ENCODE measurements at places on chromosomes 16 and 17.
A peak's percentile ranks its signal among the peaks of the same experiment; 100 is the strongest.

DNA sequence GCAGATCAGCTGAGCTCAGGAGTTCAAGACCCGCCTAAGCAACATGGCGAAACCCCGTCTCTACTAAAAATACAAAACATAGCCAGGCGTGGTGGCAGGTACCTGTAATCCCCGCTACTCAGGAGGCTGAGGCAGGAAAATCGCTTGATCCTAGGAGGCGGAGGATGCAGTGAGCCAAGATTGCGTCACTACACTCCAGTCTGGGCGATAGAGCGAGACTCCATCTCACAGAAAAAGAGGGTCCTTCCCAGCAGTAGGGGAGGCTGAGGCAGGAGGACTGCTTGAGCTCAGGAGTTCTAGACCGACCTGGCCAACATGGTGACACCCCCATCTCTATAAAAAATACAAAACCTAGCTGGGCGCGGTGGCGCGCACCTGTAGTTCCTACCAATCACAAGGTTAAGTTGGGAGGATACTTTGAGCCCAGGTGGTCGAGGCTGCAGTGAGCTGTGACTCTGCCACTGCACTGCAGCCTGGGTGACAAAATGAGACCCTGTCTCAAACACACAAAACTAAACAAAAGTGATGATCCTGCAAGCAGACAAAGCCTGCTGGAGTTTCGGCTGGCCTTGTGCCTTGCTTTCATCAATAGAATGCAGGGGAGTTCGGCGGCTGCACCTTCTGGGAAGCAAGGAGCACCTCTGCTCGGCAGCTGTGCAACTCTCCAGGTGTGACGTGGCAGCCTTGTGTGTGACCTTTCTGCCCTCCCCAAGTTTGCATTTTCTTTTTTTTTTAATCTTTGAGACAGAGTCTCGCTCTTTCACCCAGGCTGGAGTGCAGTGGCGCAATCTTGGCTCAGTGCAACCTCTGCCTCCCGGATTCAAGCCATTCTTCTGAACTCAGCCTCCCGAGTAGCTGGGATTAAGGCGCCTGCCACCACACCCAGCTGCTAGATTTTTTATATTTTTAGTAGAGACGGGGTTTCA, 12.4 kb upstream of the YWHAE start:
- no peak for DNase-seq

GRCh38 chr16:84862804-84863480, 43.2 kb downstream of the CRISPLD2 start:
- DNase-seq = no peak

GRCh38 chr17:5236938-5237540, 2.4 kb upstream of the SCIMP start:
- no peak for DNase-seq

- DNase-seq = no peak
Observed at GRCh38 chr16:51290442-51291285, 139.6 kb upstream of the SALL1 start.

DNA sequence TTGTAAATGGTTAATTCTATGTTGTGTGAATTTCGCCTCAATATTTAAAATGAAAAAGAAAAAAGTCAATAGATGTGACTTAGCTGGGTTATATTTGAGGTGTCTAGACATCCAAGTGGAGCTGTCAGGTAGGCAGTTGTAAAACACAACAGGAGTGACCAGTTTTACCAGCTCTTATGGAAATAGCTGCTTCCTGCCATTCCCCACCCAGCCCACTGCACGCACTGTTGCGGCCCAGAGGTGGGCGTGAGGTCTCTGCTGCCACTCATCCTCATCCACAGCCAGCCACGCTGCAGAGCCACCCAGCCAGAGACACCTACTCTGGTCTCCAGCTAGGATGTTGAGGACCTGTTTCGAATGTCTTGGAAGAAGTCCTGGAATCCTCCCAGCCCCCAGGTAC, 3.4 kb upstream of the CARD14 start:
- no peak for DNase-seq

- no peak for DNase-seq
Observed at GRCh38 chr17:47301161-47301560, 22.6 kb upstream of the EFCAB13 start.

DNA sequence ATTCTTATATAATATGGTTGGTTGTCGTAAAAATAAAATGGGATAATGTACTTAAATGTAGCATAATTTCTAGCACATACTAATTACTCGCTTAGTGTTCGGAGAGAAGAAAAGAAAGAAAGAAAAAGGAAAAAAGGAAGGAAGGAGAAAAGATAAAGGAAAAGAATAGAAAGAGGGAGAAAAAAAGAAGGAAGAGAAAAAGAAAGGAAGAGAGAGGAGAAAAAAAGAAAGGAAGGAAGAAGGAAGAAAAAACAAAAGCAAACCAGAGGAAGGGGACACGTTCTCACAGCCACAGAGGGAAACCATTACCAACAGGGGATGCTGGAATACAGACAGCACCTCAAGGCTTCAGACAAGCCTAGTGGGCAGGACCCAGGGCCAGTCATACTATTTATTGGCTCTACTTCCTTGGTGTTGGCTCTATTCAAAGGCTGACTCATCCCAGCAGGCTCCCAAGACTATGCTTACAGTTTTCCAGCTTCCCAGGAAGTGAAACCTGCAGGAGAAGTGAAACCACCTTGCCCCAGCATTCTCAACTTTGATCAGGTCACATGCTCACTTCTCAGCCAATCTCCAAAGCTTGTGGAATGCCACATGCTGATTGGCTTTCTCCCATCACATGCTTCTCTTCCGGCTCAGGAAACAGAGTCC, 273.5 kb upstream of the IRX5 start:
- DNase-seq = no peak

GRCh38 chr16:46991729-46992704, 18.5 kb upstream of the DNAJA2 start:
- no peak for DNase-seq

DNA sequence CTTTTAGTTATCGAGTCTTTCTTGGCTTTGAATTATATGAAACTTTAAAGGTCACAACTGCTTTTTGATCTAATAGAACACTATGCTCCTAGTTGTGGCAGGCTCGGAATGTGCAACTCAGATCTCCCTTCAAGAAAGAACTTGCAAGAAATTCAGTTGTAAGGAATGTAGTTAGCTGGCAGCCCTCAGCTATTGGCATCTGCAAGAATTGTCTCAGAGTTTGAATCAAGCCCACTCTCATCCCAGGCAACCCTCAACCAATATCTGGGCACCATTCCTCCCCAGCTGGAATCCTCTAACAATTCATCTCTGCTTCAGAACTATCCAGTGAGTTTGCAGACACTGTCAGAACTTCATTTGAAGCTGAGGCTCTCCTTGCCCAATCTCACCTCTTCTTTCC, 447.2 kb downstream of the KIF2B start:
- no peak for DNase-seq

DNA sequence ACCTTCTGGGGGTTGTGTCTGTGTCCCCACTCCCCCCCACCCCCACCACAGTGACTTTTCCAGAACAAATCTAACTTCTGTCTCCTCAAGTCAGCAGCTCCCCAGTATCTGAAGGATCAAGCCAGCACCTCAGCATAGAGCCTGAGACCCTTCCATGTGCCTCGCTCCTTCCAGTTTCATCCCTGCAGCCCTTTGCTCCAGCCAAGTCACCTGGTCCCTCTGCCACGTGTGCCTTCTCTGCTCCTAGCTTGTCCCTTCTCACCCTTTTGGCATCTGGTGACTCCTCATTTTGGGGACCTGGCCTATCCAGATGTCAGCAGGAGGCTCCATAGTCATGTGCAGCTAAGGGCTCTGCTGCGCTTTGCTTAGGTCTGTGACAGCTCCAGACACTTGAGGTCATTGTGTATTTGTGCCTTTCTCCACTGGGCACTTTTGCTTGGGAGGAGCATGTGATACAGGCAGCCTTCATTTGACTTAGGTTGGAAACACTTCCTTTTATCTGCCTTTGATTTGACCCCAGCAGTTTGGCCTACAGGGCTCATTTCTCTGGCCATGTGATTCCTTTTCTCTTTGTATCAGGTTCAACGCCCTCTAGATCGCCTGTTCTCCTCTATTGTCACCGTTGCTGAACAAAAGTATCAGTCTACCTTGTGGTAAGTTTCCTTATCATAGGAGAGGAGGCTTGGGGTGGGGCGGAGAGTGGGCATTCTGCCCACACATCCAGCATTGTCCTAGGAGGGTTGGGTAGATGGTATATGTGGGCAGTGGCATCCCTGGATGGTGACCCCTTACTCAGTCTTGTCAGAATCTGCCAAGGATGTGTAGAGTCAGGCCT, 7.1 kb upstream of the NFATC3 start:
- DNase-seq = no peak

DNA sequence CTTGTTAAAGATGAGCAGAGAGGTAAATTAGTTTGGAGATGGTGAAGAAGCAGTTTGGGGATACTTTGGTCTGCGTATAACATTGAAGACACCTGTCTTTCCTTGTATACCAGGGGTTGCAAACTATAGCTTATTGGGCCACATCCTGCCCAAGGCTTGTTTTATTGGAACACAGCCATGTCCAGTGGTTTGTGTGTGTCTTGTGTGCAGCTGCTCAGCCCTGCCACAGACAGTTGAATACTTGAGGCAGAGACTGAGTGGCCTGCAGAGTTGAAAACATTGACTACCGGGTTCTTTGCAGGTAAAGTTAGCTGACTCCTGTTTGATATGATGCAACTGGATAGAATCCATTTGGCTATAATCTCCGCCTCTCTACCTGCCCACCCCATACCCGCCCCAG, 224.4 kb downstream of the PRKCA start:
- no peak for DNase-seq

DNA sequence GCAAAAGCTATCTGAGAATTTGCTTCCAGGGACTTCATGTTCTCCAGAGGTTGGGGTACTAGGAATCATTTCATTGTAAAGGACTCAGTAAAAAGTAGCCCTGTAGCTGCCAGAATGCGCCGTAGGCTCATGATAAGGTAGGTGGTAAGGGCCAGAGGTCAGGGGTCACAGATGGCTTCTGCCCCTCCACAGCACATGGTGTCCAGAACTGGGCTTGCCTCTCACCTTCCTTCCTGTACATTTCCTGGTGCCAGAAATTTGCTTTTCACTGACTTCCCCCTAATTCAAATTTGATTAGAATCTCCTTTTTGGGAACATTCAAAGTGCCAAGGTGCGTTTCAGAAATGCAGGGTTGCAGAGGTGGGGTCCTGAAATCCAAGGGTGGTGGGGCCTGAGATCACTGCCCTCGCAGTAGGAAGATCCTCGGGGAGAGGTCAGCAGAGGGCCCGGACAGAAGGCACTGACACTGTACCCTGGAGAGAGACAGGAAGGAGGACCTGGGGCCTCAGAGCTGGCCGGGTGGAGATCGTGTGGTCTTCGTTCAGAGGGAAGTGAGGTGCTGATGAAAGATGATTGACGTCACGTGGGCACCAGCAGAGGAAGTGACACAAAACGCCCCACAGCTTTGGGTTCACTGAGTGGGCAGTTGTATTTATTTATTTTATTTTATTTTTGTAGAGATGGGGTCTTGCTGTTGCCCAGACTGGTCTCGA, 25.5 kb upstream of the METRNL start:
- DNase-seq = peak; percentile 44

DNA sequence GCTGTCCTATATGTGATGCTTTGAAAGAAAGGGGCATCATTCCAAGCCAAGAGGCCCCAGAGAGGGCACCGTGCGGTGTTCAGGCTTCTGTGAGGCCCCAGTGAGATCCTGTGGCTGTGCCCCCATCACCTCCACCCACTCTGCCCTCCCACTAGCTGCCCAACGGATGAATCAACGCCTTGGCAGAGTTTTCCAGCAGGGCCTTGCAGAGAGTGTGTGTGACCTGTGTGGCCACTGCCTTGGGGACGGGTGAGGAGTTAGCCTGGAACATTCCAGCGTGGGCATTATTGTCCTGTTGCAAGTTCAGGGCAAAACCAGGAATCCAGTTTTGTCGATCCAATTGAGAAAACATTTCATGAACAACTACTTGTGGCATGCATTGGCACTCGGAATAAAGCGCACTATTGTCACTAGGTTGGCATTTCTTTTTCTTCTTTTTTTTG, 53.7 kb downstream of the SF3B3 start:
- no peak for DNase-seq

DNA sequence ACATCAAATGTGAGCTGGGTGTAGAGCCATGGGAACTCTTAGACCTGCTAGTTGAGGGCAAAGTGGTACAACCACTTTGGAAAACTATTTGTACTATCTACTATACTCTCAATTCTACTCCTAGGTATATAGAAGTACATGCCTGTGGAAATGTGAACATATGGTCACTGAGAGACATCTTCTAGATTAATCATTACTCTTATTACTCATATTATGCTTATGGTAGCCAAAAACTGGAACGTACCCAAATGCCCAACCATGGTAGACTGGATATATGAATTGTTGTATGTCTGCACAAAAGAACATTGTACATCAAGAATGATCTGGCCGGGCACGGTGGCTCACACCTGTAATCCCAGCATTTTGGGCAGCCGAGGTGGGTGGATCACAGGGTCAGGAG, 2.7 kb downstream of the WDR45B start:
- DNase-seq = no peak

GRCh38 chr16:5393070-5393469, 295.5 kb upstream of the EEF2KMT start:
- no peak for DNase-seq

DNA sequence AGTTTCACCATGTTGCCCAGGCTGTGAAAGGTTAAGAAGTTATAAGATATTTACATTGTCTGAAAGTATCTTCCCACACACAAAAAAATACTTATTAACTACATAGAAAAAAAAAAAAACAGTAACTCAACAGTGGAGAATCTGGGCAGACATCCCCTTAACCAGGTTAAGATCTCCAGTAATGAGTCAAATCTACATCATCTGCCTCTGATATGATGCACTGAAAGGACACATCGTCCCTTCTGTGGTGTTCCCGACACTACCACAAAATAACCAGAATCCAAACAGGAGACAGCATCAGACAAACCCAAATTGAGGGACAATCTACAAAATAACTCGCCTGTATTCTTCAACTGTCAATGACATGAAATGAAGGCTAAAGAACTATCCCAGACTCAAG, 40.0 kb downstream of the CMTM4 start:
- DNase-seq = no peak

DNA sequence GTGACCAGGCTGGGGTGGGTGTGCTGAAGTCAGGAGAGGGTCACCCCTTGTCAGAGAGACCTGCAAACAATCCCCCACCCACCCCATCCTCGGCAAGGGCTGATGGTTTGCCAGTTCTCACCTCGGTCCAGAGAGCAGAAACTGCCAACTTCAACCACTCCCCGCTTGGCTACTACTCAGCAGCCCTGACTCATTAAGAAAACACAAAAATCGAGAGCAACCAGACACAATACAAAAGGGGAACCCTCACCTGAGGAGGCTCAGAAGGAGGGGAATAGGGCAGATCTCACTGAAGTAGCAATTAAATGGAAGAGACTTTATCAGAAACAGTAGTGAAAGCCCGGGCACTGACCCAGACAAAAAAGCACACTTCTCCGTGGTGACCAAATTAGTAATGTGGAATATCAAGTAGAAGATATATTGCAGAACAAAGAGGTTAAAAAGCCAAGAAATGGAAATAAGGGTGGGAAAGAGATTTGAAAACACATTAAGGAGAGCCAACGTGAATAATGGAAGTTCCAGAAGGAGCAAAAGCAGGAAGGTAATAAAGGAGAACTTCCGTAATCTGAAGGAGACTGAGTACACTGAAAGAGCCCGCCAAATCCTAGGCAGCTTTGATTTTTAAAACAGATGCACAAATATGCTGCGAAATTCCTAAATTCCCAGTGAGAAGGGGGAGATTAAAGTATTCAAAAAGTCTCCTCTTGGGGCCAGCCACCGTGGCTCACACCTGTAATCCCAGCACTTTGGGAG, 23.6 kb downstream of the CENPV start:
- no peak for DNase-seq

GRCh38 chr16:28318042-28318744, 25.9 kb downstream of the SBK1 start:
- DNase-seq = no peak

Measured in T-cell (primary cell).